ENCODE measurements at places on chromosomes 4 and X. TPM values are rescaled to one million over a fixed set of nuclear protein-coding genes. Genes with fewer than 3 reads are reported as not detected.

RNF128 gene
- 3.3 TPM for total RNA-seq

SPINK2 gene
- not detected for total RNA-seq

PFKFB1 gene
- total RNA-seq = not detected

SOX3 gene
- not detected for total RNA-seq

C4orf50 gene
- not detected for total RNA-seq

CT45A1 gene
- total RNA-seq = not detected

CCDC160 gene
- total RNA-seq = 0.63 TPM
